Naive thymus-derived CD4-positive, alpha-beta T cell (primary cell): ENCODE measurements at places on chromosomes 5 and 9. TPM values are rescaled to one million over a fixed set of nuclear protein-coding genes. Genes with fewer than 3 reads are reported as not detected.

DNA sequence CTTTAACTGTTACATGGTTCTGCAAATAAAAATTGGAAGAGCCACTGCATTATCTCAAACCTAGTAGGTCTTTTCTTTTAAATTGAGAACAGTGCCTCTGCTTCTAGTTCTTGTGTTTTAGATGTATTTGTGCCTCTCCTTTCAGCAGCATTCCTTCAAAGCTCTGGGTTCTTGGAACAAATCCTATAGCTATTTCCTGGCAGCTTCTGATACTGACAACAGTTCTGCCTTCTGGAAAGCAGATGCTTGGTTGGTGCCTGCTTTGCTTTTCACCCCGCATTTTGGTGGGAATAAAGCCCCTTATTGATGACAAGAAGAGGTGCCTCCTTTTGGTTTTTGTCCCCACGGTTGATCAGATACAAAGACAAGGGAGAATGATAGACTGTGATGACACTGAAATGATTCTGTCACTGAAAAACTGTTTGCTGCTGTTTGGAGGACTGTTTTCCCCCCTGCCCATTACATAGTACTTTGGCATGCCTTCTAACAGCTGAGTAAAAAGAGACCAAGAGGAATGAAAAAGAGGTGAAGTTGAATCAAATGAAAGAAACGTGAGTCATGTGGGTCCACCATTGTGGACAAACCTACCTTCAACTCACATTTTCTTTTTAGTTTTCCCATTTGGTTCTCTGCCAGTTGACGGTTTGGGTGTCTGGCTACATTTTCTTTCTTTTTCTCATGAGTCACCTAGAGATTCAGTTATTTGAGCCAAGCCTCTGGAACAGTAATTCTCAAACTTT is 5.6 kb downstream of the PTCD2 start:
- no peaks in the 10 kb centered on the region for H3K27me3 ChIP-seq
- no peaks in the 10 kb centered on the region for H3K4me1 ChIP-seq
- H3K36me3 ChIP-seq: no peaks in the 10 kb centered on the region
- no peak overlapping the region for H3K27ac ChIP-seq

Gene CNTNAP3
- total RNA-seq: not detected

- DNase-seq: no peak
- no peaks in the 10 kb centered on the region for H3K4me1 ChIP-seq
- H3K27me3 ChIP-seq: no peaks in the 10 kb centered on the region
- no peak overlapping the region for H3K4me3 ChIP-seq
- H3K36me3 ChIP-seq: no peaks in the 10 kb centered on the region
Observed at GRCh38 chr5:117893211-117893610, 1095.1 kb downstream of the DTWD2 start.

DNA sequence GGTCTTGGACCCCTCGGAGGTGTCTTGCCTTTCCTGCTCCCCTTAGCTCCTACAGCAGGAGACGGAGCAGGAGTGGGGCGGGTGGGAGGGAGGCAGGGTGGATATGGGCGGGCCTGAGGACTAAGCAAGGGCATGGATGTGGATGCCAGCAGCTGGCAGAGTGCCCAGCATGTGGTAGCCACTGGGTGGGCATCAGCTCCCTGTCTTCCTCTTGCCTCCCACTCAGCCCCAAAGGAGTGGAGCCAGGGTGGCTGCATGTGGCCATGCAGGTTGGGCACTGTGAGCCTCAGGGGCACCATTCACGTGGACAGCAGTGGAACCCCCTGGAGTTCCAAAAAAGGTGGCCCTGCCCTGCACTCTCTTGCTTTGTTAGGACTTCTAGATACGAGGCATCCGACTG is 90.1 kb upstream of the TBCA start:
- H3K4me3 ChIP-seq: no peak overlapping the region
- no peaks in the 10 kb centered on the region for H3K36me3 ChIP-seq
- no peaks in the 10 kb centered on the region for H3K27me3 ChIP-seq
- no peak for DNase-seq

DNA sequence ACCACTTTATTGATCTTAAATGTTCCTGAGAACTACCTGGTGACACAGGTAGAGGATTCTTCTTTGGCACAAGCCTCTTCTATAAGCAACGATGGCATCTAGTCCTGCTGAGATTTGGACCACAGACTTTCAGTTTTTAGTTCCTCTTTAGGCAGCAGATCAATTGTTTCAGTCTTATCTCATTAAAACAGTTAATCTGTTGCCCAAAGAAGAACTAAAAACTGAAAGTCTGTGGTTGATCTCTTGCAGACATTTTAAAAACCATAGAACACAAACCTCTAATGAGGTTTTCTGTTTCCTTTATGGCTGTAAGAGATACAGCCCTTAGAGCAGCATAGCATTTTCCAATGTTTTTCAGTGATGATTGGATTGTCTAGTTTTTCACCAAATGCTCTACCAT is 480.9 kb downstream of the MTRR start:
- no peaks in the 10 kb centered on the region for H3K36me3 ChIP-seq
- H3K4me3 ChIP-seq: no peak overlapping the region
- no peaks in the 10 kb centered on the region for H3K4me1 ChIP-seq
- no peak overlapping the region for H3K27ac ChIP-seq

Gene ITGA2
- 0.51 TPM for total RNA-seq

Gene HSPA4
- total RNA-seq: 42.1 TPM

- H3K36me3 ChIP-seq: no peaks in the 10 kb centered on the region
- no peaks in the 10 kb centered on the region for H3K4me1 ChIP-seq
- no peak overlapping the region for H3K27ac ChIP-seq
- no peak overlapping the region for H3K4me3 ChIP-seq
- DNase-seq: no peak
Observed at GRCh38 chr9:4171971-4172370, 127.9 kb downstream of the GLIS3 start.

DNA sequence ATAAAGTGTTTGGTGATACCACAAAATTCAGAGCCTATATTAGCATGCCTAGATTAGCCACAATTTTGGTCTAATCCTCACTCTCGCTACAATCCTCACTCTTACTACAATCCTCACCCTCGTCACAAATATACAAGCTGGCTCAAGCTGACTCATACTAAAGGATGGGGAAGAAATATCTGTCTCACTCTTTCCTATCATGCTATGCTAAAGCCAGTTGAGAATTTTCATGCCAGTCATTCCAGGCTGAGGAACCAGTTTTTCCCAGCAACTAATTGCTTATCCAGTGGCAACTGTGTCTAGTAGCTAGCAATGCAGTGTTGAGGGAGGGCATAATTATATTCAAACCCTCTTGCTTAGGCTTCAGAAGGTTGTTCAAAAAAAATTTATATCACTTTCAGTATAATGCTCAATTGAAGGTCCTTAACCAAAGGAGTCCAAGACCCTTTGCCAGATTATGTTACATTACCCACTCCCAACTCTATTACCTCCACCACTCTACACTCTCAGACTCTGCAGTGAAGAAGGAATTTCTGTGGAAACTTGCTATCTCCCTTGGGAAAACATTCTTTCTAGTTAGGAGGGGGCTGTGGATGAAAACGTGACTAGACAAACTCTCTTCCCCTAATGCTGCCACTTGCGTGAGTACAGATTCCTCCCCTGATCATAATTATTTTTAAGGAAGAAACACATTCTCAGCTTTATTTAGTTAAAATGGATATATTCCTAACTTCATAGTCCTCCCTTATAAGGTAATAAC is 810.3 kb upstream of the ACO1 start:
- H3K27ac ChIP-seq: no peak overlapping the region
- no peaks in the 10 kb centered on the region for H3K4me1 ChIP-seq
- no peaks in the 10 kb centered on the region for H3K36me3 ChIP-seq
- DNase-seq: no peak

GRCh38 chr5:120314191-120314590 is 149.9 kb upstream of the PRR16 start:
- no peaks in the 10 kb centered on the region for H3K36me3 ChIP-seq
- H3K27ac ChIP-seq: no peak overlapping the region
- no peak for DNase-seq
- H3K27me3 ChIP-seq: no peaks in the 10 kb centered on the region
- no peaks in the 10 kb centered on the region for H3K4me1 ChIP-seq

GRCh38 chr5:149849966-149850910 is 94.4 kb downstream of the PDE6A start:
- no peaks in the 10 kb centered on the region for H3K36me3 ChIP-seq
- H3K27me3 ChIP-seq: no peaks in the 10 kb centered on the region
- H3K4me3 ChIP-seq: no peak overlapping the region
- H3K27ac ChIP-seq: no peak overlapping the region

DNA sequence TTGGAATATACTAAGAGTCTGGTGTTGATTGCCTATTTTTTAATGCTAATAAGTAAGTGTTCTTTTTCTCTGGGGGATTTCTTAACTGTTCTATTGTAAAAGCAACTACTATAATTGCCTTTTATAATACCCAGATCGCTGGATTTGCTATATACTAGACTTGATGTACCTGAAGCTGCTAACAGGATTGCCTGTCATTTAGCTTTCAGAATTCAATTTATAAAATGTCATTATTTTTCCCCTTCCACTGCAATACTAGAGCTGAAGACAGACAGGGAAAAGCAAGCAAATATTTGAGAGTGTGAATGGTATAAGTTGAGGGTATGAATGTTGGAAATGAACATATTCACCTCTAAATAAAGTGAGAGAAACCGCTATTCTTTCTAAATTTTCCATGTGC is 115.5 kb downstream of the SH3GL2 start:
- H3K4me1 ChIP-seq: no peaks in the 10 kb centered on the region
- H3K27me3 ChIP-seq: no peaks in the 10 kb centered on the region
- H3K4me3 ChIP-seq: no peak overlapping the region
- H3K36me3 ChIP-seq: no peaks in the 10 kb centered on the region

DNA sequence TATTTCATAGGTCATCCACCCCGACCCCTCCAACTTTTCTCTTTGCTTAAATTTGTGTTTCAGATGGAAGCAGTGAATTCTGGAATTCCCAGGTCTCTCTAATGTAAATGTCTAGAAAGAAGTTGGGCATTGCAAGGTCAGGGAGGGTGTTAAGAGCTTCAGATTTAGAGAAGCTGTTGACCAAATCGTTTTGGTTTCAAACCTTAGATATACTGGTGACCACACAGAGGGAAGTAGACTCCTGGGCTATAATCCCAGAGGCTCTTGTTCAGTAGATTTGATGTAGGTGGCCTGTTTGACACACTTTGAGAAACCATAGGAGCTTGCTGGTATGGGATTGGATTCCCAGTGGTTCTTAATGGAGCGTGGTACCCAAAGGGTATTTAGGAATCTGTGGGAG is 137.3 kb upstream of the KLF9 start:
- no peaks in the 10 kb centered on the region for H3K36me3 ChIP-seq
- H3K4me1 ChIP-seq: no peaks in the 10 kb centered on the region
- no peak for DNase-seq
- H3K27me3 ChIP-seq: no peaks in the 10 kb centered on the region

Gene UGT3A1
- total RNA-seq: not detected

Gene FBP2
- not detected for total RNA-seq

Gene IFNK
- not detected for total RNA-seq

GRCh38 chr9:96222132-96222531 is 79.8 kb downstream of the HSD17B3 start:
- H3K36me3 ChIP-seq: no peaks in the 10 kb centered on the region
- no peak overlapping the region for H3K4me3 ChIP-seq
- no peak overlapping the region for H3K27ac ChIP-seq
- no peak for DNase-seq
- H3K27me3 ChIP-seq: peaks cover 3% of the 10 kb centered on the region

Gene DMGDH
- total RNA-seq: 0.43 and 0.68 TPM in 2 replicates

- H3K36me3 ChIP-seq: peaks cover 4% of the 10 kb centered on the region
- no peaks in the 10 kb centered on the region for H3K4me1 ChIP-seq
- H3K27ac ChIP-seq: no peak overlapping the region
- no peak overlapping the region for H3K4me3 ChIP-seq
Observed at GRCh38 chr9:130078547-130078946, 24.8 kb downstream of the GPR107 start.

- no peak overlapping the region for H3K4me3 ChIP-seq
- no peak for DNase-seq
Observed at GRCh38 chr5:56167519-56167918, 65.6 kb downstream of the ANKRD55 start.

DNA sequence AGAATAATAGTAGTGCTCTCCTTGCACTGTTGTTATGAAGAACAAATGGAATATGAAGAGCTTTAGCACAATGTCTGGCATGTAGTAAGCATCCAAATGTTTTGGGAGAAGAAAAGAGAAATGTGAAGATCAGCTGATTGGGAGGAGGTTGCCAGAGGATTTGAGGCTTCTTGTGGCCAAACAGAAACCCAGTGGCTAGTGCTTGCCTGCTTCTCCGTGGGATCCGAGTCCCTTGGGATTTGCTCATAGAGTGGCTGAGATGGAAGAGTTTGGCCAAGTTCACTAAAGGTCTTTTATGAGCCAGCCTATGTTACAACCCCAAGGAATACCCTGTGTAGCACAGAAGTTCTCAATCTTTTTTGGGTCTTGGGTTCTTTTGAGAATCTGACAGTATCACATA is 86.0 kb downstream of the ANGPTL2 start:
- DNase-seq: no peak
- no peaks in the 10 kb centered on the region for H3K27me3 ChIP-seq
- no peaks in the 10 kb centered on the region for H3K4me1 ChIP-seq
- H3K36me3 ChIP-seq: no peaks in the 10 kb centered on the region
- H3K4me3 ChIP-seq: no peak overlapping the region
- H3K27ac ChIP-seq: no peak overlapping the region

Gene JAKMIP2
- total RNA-seq: 0.16 TPM
